ENCODE measurements at places on chromosomes 4 and X.

DNA sequence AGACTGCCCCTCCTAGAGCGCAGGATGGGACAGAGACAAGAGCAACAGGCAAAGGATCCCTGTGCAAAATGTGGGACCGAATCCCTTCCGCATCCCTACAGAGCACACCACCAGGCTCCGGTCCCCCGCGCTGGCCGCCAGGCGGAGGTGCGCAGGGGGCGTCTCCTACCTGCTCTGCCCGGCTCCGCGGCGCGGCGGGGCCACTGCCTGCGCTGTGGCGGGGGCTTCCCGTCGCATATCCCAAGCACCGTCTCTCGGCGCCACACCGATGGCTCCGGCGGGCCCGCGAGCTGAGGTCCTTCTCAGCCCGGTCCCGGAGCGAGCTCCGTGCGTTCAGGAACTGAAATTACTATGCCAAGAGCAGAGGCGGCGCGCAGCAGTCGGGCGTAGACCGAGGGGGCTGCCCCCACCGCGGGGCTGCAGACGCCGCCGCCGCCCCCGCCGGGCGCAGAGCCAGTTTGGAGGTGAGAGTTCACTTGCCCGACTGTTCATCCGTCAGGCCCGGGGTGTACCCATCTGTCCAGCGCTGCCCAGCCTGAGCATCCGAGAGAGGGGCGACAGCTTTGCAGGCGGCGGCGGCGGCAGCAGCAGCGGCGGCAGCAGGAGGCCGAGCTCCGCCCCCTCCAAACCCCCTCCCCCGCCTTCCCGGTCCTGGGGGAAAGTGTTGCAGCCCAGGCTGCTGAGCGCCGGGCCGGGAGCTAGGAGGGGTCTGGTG lies at the start of gene GPRIN3:
Gene GPRIN3, minus strand, starts transcription at position 355 of the 715 bp plus-strand sequence. CDS start 57,690 bp downstream, outside the sequence.
- DNase-seq, result peak; percentile 14

DNA sequence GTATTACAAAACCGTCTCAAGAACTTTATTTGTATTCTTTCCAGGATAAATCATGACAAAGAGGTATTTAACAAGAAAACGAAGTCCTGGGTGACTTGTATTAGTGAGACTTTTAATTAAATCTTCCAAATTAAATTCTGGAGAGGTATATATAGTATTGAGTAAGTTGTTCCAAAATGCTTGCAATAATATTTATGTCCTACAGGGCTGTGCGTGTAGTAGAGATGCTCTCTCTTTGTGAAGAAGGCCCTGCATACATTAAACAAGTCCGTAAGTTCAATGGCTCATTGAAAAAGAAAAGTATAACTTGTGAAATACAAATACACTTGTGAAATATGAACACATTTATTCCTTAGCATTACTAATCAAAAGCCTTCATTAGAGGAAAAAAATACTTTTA lies 211.4 kb downstream of the ARHGAP24 start:
- no peak for DNase-seq

GRCh38 chr4:56062526-56063145 lies 113.9 kb downstream of the CEP135 start:
- DNase-seq, result no peak

- no peak for DNase-seq
Measured at GRCh38 chr4:9927341-9928007, 93.8 kb downstream of the SLC2A9 start.

GRCh38 chr4:184728858-184729257 lies 5.0 kb downstream of the CENPU start:
- DNase-seq, result peak; percentile 52

- DNase-seq, result no peak
Measured at GRCh38 chr4:121734571-121734970, 30.4 kb downstream of the SMIM43 start.

Data from lung microvascular endothelial cell (primary cell).